ENCODE measurements at places on chromosomes 1 and 21.

GRCh38 chr1:45243476-45244343 lies 37.3 kb upstream of the ZSWIM5 start:
- no peak for DNase-seq

- no peak for DNase-seq
These were observed 14.7 kb upstream of the GPR37L1 start for GRCh38 chr1:202107801-202108731.

DNA sequence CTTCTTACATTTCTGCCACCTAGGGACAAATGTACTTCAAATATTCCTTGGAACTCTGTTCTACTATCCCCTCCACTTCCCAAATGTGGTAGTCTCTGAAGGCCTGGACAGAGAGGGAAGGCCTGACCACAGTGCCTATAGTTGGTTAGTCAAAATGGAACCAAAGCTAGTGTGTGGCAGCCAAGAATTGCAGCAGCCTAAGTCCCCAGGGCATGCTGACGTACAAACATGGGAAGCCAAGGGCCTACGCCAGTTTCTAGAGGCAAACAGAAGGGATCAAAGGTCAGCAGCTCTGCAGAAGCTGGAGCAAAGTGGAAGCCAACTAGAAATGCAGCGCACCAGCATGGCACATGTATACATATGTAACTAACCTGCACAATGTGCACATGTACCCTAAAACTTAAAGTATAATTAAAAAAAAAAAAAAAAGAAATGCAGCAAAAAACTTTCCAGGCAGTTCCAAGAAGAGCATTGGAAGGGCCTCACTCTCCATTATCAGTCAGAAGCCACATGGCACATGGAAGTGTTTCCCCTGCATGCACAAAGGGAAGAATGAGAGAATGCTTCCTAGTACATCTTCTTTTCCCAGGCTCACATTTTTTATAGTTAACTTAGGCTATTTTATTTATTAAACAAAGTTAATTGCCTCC lies 39.4 kb upstream of the GADD45A start:
- DNase-seq: no peak

GRCh38 chr1:209689477-209689876 lies 14.3 kb downstream of the G0S2 start:
- no peak for DNase-seq

GRCh38 chr1:75725861-75726361 lies 1.4 kb downstream of the ACADM start:
- no peak for DNase-seq

DNA sequence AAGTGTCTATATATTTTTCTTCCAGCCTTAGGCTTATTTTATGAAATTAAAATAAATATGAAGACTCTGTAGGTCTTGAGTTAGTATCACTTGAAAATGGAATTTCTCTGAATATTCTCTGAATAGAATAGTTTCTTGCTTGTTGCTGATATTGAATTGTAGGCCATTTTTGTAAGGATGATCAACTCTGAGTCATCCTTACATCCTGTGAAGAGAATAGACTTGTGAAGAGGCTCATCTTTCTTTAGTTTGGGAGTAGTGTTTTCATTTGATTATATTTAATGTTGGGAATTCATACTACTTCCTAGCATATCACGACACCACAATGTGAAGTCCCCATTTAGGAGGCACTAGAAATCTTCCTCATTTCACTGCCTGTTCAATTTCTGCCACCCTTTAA lies 27.5 kb upstream of the CD1D start:
- DNase-seq: no peak

- DNase-seq: no peak
These were observed 23.4 kb downstream of the TEX35 start for GRCh38 chr1:178536329-178536728.

DNA sequence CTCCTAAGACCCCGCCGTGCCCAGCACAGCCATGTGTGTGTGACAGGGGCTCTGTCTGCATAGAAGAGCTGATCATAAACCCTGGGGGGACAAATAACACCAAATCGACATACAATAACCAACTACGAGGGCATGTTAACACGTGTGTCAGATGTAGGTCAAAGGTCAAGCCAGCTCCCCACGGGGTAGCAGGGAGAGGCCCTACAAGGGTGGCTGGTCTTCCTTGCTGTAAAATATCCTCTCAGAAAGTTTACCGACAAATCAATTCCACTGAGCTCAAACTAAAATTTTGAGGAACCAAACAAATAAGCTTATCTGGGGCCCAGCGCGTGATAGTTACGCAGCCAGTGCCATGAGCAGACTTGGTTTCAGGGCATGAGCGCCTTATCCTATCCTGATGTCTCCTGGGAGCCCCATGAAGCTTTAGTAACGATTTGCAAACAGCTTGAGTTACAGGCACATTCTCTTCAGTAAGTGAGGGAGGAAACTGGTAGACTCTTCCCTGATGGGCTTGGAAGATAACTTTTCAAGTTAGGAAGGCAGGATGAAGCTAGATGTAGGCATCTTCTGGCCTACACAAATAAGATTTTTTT lies 2.7 kb upstream of the TMPRSS3 start:
- DNase-seq: no peak

DNA sequence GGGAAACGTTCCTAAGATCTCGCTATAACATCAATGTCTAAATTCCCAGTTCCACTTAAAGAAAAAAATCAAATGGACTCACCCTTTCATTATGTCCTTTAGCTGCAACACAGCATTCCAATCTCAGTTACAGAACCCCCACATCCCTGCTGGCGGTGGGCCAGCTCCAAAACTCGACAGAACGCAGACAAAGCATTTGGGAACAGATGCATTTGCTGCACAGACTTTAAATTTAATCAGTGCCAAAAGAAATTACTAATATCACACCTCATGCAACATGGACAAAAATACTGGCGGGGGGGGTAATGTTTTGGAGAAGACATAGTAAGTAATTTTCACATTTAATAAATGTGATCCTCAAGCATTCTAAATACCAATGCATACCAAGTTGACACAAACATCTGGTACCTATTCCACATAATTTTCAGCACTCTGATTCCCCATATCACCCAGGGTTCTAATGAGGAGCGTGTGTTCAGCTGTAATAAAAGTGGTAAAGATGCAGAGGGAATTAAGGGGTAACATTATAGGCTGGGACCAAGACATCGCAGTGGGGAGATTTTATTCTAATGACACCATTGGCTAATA lies 79.7 kb downstream of the TGFBR3 start:
- no peak for DNase-seq
